ENCODE measurements at places on chromosomes 7 and 10.
A peak's percentile ranks its signal among the peaks of the same experiment; 100 is the strongest.

DNA sequence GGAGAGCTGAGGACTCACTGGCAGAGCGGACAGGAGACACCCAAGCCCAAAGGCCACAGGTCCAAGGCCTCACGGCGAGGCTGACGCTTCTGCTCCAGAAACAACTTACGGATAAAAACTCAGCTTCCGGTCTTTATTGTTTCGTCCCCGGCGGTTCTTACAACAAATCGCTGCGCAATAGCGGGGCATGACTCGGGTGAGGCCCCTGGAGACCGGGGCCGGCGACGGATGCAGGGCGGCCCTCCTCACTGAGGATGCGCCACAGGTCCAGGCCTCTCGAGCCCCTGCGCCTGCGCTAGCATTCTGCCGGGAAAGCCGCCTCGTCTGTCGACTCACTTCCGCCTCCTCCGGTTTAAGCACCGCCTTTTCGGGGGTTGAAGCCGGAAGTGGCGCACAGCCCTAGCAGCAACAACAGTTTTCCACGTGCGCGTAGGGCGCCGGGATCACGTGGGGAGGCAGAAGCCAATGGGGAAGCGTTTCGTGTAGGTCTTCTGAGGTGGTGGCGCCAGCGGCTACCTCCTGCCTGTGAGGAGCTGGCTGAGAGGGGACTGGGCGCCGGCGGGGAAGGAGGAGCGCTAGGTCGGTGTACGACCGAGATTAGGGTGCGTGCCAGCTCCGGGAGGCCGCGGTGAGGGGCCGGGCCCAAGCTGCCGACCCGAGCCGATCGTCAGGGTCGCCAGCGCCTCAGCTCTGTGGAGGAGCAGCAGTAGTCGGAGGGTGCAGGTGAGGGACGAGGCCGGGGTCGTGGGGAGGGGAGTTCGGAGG, at the start of the genes DNAJB9 and THAP5:
TSS of gene DNAJB9 (plus strand) at position 494 of the 765 bp plus-strand sequence. CDS start 1,853 bp downstream, outside the sequence.
TSS of gene THAP5 (minus strand) at position 326 of the 765 bp plus-strand sequence. CDS start at position 189, 137 bp downstream.
- peak; percentile 99 for DNase-seq

DNA sequence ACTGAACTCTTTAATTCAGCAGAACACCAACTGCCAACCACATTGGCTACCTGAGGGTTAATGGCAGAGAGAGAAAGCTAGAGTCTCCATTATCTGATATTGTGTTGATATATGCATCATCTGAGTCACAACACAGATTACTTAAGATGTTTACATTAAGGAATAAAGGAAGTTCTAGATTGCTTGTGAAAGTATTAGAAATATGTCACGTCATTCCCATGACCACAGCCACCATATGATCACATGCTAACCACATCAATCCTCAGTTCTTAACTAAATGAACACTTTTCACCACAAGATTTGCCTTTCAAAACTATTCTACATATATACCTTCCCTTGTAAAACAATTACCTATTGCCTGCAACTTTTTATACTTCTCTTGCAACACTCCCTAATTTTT, 337.9 kb downstream of the FGFR2 start:
- no peak for DNase-seq

- no peak for DNase-seq
Observed at GRCh38 chr7:134856091-134856490, 76.7 kb downstream of the CALD1 start.

DNA sequence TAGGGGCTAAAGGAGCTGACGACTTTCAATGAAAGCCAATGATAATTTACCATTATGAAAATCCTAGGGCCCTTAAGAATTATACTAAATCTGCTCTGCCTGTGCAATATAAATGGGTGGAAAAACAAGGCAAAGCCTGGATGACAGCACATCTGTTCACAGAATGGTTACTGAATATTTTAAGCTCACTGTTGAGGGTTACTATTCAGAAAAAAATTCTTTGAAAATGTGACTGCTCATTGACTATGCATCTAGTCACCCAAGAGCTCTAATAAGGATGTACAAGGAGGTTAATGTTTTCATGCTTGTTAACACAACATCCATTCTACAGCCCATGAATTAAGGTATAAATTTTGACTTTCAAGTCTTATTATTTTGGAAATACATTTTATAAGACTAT, 8.9 kb downstream of the DKK1 start:
- no peak for DNase-seq

GRCh38 chr7:27191833-27192545, 7.0 kb upstream of the HOXA11 start:
- DNase-seq: no peak

DNA sequence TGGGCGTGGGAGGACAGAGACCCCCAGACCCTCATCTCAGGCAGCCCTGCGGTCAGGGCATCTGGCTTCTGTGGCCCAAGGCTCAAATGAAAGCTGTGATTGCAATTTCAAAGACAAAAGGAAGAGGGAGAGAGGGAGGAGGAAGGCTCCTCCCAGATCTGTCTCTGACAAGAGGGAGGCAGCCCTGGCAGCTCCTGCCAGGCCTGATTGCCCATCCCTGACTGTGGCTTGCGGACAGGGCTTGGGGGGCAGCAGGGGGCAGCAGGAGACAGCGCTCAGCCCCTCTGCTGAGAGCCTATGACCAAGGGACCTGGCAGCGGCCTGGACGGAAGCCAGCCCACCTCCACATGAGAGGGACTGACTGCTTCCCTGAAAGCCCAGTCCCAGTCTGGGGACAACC, 91.8 kb downstream of the PTPRN2 start:
- DNase-seq: no peak

DNA sequence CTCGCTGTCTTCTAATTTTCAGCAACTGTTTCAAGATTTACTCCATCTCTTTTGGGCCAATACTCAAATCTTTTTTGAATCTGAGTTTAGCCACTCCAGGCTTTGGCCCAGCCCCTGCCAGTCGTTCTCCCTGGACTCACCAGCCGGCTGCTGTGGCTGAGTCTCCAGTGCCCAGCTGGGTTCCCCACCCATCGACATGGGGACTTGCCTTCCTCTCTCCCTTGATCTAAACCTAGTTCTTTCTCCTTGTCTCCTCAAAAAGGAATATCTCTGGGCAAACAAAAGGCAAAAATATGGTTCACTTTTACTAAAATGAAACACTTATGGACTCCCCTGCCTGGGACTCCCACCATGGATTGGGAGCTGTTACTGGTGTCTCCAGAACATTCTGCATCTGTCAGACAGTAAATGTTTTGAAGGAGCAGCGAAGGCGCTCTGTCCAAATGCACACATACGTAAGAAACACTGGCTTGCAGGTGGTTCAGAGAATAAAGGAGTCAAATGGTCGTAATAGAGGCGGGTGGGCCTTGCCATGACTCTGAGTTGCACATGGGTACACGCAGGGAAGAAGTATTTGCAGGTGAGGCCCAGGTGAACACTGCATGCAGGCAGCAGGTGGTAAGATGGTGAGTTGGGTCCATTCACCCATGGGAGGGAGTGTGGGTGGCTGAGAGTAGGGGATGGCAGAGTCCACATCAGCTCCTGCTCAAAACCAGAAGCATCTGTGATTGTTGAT, 35.5 kb upstream of the HABP2 start:
- DNase-seq: no peak

DNA sequence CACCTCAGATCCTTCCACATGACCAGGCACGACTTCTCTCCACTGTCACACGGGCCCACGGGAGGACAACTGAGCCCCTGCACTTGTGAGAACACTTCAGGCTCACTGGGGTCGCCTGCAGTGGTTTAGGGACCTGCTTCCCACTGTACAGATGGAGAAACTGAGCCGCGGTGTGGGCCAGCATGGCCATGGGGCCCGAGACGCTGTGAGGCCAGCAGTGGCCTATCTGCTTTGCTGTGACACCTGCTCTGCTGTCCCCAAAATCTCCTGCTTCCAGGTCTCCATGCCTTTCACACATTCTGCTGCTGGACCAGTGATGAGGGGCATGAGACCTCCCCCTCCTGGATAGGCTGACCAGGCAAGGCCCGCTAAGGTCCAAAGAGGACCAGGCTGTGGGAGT, 75.8 kb upstream of the PAX2 start:
- DNase-seq: no peak

- DNase-seq: no peak
Observed at GRCh38 chr10:123017421-123018165, 8.8 kb downstream of the ACADSB start.

- DNase-seq: no peak
Observed at GRCh38 chr10:73906524-73907447, 4.1 kb upstream of the PLAU start.

GRCh38 chr7:150568714-150569113, 1.5 kb downstream of the GIMAP4 start:
- no peak for DNase-seq

DNA sequence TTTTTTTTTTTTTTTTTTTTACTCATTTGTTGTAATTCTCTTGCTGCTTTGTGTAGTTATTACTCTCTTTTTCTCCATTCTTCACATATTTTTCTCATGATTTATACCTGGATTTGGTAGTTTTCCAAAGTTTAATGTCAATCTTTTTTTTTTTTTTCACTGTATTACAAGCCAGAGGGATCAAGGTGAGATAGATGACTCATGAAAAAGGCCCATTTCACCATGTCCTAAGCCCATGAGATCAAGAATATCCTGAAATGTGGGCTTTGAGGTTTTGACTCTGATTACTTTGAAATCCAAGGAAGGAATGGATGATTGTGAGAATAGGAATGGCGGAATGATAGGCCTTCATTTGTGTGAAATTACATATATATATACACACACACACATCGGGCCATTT, 31.1 kb downstream of the TAX1BP1 start:
- no peak for DNase-seq

DNA sequence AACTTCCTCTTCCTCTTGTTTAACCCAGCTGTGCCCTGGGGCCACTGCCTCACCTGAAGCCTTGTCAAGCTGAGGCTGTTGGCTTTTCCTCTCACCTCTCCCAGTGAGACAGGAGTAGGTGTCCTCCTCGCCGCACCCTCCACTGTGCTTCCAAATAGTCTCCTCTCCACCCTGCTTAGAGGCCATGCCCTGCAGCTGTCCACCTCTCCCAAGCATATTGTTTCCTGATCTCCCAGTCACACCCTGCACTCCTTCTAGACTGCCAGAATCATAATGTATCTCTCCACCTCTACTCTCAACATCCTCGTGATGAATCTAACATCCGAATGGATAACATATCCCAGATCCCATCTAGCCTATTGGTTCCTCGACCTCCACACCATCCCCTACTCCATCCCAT, 196.3 kb upstream of the GHITM start:
- no peak for DNase-seq

- DNase-seq: no peak
Observed at GRCh38 chr10:120950051-120950561, 98.9 kb downstream of the WDR11 start.

DNA sequence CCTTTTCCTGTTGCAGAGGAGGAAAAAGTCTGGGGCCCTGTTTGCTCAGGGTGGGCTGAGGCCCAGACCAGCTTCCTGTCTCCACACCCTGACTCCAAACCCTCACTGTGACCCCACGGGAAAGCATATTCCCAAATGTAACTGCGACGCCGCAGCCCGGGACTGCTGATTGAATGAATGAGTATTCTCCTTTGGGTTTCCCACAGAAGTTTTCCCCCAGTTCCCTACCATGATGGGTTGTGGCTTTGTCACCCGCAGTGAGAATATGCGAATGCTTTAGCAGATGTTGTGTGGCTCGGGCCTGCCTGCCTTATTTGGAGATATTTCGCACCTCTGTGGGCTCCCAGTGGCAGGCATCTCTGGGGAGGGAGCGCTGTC, 50.6 kb downstream of the MGMT start:
- DNase-seq: no peak

- no peak for DNase-seq
Observed at GRCh38 chr7:158030071-158030470, 557.6 kb downstream of the PTPRN2 start.

DNA sequence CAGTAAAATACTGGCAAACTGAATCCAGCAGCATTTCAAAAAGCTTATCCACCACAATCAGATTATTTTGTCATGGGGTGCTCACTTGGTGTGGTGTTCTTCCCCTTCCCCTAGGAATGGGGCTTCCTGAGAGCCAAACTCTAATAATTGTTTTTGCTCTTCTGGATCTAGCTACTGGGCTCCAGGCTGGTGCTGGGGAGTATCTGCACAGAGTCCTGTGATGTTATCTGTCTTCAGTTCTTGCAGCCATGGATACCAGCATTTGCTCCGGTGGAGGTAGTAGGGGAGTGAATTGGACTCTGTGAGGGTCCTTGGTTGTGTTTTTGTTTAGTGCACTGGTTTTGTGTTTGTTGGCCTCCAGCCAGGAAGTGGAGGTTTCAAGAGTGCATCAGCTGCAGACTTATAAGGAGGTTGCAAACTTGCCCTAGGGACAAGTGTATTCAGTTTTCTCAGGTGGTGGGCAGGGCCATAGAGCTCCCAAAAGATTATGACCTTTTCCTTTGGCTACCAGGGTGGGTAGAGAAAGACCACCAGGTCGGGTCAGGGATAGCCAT, 308.5 kb upstream of the MAGI2 start:
- no peak for DNase-seq

- no peak for DNase-seq
Observed at GRCh38 chr7:144513334-144513733, 109.8 kb upstream of the NOBOX start.

DNA sequence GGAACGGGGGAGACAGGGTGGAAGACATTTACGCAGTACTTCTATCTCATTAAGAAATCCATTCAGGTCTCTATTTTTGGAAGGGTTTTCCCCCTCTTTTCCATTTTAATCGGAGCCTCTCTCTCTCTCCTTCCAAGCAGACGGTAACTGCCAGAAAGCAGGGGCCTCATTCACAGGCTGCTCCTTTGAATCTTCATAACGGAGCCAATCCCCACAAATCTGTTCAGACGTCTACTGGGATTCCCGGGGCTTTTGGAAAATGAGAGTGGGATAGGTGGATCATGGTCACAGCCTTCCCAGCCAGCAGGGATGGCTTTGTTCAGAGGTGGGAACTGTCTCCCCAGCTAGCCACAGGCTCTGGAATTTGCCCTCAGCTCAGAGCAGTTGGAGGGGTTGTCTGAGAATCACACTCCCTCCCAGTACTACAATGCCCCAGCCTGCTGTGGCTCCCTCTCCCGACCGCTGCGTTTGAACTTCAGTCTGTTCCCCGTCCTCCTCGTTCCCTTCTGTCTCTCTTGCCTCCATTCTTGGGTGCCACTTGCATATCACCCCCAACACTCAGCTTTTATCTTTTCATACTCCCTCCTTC, 413.6 kb downstream of the PLXNA4 start:
- no peak for DNase-seq

DNA sequence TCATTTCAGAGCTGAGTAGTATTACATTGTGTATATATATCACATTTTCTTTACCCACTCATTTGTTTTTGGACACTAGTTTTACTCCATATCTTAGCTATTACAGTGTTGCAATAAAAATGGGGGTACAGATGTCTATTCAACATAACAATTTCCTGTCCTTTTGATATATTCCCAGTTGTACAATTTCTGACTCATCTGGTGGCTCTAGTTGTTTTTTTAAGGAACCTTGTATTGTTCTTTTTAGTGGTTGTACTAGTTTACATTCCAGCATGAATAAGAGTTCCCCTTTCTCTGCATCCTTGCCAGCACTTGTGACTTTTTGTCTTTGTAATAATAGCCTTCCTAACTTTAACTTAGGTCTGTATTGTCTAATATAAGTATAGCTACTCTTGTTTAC, 739.9 kb downstream of the XPNPEP1 start:
- DNase-seq: no peak

GRCh38 chr10:80187465-80188409, 17.6 kb downstream of the ANXA11 start:
- DNase-seq: peak; percentile 60

GRCh38 chr10:34078745-34079470, 736.2 kb downstream of the PARD3 start:
- no peak for DNase-seq

Data from activated T-helper 1 cell treated with anti-CD3 and anti-CD28 coated beads, Interleukin-2, amount 50 U/mL, for 16 hours (primary cell).